ENCODE measurements at places on chromosomes 5 and 9. TPM values are rescaled to one million over a fixed set of nuclear protein-coding genes. Genes with fewer than 3 reads are reported as not detected.

Gene PTGDS
- total RNA-seq = 123 TPM

Gene HTR4
- total RNA-seq = not detected

Gene YIPF5
- total RNA-seq = 79.2 TPM

Gene C5orf63
- 0.08 TPM for total RNA-seq

Gene CDX1
- total RNA-seq = 1.0 TPM

Gene MUSK
- not detected for total RNA-seq

Gene ELP1
- 25.7 TPM for total RNA-seq

DNA sequence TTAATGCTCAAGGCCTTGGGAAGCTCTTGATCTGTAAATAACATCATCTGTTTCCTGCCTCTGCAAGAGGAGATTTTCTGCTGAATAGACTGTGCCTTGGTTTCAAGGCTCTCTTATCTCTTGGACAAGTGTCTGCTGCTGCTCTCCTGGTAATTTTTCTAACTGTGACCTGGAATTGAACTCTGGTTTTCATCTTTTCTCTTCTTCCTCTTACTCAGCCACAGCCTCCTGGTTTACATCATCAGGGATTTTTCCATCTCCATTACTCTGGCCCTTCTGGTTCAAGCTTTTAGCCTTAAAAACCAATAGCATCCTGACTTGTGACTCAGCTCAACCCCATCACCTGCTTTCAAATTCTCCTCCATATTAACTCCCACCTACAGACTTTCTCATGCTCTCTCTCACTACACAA lies 49.6 kb upstream of the ITGA1 start:
- DNase-seq = no peak

DNA sequence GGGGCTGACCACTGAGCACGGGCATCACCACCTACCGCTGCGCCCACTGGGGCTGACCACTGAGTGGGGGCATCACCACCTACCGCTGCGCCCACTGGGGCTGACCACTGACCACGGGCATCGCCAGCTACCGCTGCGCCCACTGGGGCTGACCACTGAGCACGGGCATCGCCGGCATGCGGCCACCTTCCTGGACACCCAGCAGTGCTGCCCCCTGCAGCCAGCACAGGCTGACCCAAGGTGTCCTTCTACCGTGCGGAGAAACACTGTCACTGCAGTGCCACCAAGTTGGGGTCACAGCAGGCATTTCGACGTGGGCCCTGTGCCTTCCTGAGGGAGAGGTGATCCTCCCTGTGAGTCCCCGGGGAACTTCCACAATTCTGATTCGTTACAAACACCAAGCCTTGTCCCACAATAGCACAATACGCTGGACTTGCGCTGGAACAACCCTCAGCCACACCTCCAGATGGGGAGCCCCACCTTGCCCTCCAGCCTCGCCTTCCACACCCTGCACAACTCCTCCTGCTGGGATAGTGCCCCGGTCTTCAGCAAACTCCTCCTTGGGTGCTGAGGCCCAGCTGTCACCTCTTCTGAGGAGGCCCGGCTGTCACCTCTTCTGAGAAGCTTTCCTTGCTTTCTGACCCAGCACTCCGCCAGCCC lies 90.3 kb upstream of the SARDH start:
- DNase-seq = no peak

DNA sequence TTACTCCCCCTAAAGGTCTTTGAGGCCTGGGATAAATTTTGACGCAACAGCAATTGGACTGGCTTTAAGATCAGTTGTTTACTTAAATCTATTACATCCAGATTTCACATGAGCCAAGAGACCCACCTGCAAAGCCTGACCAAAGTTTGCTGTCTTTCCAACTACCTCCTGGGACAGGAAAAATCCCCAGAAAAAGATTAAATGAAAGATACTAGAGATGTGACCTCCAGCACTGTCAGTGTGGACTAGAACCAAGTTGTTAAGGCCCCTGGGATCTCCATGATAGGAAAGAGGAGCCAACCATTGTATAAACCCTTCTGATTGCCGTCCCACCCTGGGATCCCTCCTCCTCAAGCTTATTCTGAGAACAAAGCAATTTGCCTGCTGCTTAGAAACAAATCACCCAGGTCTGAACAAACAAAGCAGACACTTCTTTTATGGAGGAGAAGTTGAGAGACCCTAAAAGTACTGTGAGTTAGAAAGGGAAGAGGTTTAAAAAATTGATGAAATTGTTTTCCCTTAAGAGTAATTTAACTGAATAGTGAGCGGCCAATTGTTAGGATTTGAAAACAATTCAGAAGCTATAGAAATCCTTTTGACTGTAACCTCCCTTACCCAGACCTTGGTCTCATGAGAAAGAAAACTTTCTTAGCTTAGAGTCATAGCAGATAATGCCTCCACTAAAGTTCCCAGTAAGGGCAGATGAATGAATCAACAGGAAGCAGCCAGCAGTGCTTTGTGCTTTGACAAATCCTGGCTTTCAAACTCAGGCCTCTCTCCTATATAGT lies 255.2 kb downstream of the TMEM167A start:
- DNase-seq = no peak

GRCh38 chr5:5270958-5271785 lies 131.0 kb downstream of the ADAMTS16 start:
- DNase-seq = no peak

DNA sequence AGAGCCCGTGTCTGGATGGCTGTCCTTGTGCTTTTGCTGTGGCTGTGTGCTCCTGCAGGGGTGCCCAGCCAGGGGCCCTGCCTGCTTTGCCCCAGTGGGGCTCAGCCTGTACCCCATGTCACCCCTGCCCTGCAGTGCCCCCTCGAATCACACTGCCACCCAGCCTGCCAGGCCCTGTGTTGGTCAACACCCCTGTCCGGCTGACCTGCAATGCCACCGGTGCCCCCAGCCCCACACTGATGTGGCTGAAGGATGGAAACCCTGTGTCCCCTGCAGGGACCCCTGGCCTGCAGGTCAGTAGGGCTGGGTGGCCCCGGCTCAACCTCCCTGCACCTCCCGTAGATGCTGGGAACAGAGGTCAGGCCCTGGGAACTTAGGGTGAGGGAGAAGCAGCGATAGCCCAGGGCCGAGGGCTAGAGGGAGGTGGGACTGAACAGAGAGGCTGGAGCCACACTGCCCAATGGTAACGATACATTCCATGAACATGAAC lies 82.8 kb upstream of the ASS1 start:
- DNase-seq = no peak

GRCh38 chr9:4923580-4924544 lies 61.2 kb upstream of the JAK2 start:
- DNase-seq = no peak

GRCh38 chr5:137516251-137516797 lies 17.2 kb upstream of the SPOCK1 start:
- no peak for DNase-seq

- DNase-seq = no peak
Measured at GRCh38 chr5:122187426-122187825, 58.1 kb downstream of the ZNF474 start.

DNA sequence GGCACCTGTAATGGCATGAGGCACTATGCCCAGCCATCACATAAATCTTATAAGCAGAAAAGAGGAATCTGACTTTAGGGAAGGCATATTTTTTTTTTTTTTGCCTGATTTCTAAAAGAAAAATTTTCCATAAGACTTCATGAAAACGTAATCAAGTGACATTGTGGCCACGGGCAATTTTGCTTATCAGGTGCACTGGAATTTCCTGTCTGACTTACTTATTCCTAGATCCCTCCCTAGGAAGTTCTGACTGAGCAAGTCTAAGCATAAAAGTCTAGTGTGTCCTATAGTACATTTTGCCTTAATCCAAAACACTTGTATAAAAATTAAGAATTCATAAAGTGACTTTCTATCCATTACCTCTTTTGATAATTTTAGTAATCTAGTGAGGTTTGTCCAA lies 12.5 kb downstream of the C5orf46 start:
- DNase-seq = no peak

GRCh38 chr5:171542525-171543140 lies 123.2 kb downstream of the FGF18 start:
- peak; percentile 76 for DNase-seq

Measured in osteocyte (in vitro differentiated cells).